T-helper 1 cell (primary cell): ENCODE measurements at places on chromosomes 5 and 9.
A peak's percentile ranks its signal among the peaks of the same experiment; 100 is the strongest.

DNA sequence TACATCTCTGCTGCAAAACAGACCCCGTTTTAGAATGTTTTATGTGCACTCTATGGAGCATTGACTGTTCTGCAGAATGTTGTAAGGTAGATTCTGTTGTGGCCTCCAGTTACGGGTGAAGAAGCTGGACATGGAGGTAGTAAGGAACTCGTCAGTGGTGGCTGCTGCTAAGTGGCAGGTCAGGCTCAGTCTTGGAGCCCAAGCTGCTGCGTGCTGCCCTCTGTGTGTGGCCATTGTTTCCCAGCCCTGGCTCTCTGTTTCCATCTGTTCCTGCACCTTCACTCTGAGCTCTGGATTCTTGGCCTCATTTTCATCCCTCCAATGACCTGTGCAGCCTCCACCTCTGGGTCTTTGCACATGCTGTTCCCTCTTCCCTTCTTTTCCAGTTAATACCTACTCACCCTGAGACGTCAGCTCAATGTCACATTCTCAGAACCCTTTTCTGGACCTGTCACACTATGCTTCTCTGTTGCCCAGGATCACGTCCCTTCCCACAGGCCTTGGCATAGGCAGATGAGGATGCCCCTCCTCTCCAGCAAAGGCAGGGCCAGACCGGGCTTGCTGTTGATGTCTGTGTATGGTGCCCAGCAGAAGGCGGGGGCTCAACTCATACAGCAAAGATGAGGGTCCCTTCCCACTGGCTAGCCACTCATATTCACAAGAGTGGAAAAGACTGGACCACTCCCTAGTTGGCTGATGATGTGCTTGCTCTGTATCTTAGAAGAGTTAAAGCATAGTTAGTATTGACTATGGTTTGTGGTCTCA is 97.6 kb downstream of the TENT4A start:
- DNase-seq: no peak

GRCh38 chr9:74496819-74497747 is at the start of gene RORB:
RORB (plus strand) TSS chr9:74497335; CDS start chr9:74497977, 642 bp downstream.
- DNase-seq: peak; percentile 31

GRCh38 chr5:87844449-87844848 is 424.2 kb downstream of the TMEM161B start:
- DNase-seq: no peak

- no peak for DNase-seq
These were observed 30.4 kb upstream of the OTULINL start for GRCh38 chr5:14551211-14551610.

DNA sequence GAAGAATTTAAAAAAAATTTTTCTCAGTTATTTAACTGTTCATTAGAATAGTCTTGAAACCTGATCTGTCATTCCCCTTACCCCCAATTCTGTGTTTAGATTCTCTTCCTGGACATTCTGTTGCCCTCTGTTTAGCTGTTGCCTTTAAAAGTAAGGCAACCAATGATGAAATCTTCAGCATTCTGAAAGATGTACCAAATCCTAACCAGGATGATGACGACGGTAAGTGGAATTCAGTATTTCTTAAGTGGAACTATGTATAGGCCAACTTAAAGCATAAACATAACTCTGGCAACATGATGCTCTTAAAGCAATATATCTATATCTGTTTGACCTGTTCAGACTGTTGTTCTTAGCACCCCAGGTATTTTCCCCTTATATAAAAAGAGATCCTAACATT is 27.2 kb downstream of the NCBP1 start:
- DNase-seq: no peak

DNA sequence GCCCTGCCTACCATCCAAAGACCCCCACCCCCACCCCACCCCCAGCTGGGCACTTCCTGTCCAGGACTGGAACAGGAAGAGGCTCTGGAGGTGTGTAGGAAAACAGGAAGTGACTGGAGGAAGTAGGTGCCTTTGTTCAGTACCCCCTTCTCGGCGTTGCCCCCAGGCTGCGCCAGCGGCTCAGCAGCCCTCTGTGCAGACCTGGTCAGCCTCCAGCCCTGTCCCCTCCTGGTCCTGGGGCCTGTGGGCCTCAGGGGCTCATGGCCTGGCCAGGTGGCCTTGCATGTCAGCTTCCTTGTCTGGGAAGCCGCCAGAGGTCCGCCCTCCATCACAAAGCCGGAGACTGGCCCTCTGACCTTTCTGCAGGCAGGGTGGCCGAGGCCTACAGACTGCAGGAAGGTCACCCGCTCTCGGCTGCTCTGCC is 26.0 kb downstream of the FLT4 start:
- DNase-seq: no peak

DNA sequence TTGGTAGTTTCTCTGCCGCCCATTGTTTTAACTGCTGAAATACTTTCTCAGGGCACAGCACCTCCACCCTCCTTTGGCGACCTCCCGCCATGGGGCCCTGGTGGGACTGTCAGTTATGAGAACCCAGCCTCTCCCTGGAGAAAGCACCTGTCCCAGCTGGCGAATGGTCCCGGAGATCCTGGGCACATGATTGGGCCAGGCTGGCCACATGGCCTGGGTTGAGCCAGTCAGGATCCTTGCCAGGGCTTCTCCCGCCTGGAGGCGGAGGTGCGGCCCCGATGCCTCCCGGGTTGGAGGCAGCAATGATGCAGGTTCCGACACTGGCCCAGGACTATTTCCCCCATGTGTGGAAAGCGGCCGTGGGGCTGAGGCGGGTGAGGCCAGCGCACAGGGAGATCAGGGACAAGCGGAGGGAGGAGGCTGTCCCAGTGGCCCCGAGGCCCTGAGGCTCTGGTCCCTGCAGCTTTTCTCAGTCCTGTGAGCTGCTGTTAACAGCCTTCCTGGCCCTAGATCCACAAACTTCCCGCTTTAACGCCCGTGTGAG is 13.6 kb downstream of the UNC5A start:
- DNase-seq: no peak

DNA sequence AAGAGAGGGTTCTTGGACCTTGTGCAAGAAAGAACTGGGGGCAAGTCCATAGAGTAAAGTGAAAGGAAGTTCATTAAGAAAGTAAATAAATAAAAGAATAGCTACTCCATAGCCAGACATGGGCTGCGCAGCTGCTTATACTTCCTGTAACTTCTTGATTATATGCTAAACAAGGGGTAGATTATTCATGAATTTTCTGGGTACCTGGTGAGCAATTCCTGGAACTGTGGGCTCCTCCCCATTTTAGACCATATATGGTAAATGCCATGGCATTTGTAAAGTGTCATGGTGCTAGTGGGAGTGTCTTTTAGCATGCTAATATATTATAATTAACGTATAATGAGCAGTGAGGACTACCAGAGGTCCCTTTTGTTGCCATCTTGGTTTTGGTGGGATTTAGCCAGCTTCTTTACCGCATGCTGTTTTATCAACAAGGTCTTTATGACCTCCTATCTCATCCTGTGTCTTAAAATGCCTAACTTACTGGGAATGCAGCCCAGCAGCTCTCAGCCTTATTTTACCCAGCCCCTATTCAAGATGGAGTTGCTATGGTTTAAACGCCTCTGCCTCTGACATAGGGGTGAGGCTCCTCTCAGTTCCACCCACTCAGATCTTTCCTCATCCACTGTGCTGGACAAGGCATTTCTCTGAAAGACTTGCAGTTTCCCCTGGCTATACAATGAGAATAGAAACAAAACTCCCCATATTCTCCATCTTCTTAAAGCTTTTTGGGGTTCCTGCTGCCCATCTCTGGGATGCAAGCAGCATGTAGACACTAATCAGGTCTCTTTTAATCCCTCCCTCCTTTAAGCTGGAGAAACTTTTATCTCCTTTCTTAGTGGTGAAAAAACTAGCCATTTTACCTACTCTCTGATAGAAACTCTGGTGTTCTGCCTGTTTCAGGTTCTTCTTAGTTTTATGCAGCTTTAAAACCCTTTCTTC is 91.2 kb downstream of the ARRDC3 start:
- DNase-seq: no peak

- no peak for DNase-seq
These were observed 191.1 kb upstream of the DMRT1 start for GRCh38 chr9:650362-650761.

DNA sequence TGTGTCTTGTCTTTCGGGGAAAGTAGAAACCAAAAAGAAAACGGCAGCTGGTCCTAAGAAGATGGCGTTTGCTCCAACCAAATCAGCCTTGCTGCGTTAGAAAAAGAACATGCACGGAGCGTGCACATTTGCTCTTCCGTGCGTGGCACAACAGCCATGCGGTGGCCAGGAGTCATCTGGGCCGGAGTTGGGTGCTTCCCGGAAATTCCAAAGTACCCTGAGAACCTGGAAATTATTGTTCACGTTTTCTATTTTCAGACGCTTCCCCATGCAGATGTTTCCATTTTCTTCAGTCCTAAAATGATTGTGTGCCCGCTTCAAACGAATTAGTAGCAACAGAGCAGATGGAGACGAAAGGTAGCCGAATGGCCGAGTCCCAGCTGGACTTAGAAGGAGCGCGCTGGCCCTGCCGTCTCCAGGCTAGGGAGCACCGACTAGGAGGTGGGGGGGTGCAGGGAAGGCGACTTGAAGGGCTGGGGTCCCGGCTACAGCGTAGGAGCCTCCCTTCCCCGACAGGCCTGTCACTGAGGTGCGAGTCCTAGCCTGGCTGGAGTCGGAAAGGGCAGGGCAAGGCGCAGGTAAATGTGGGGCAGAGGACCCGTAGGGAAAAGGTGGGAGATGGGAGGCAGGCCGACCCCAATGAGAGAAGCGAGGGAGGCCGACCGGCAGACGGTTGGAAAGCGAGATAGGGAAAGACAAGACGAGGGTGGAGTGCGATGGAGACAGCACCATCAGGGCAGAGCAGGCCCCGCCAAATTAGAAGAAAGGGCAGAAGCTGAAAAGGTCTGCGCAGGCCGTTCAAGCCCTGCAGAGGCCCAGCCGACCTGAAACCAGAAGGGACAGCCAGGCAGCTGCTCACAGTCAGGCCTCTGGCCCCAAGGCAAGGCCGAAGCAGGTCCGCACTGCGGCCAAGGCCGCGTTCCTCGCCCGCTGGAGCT is 1.4 kb downstream of the BARX1 start:
- no peak for DNase-seq

GRCh38 chr9:113901221-113901688 is 25.1 kb downstream of the ZNF618 start:
- DNase-seq: no peak

DNA sequence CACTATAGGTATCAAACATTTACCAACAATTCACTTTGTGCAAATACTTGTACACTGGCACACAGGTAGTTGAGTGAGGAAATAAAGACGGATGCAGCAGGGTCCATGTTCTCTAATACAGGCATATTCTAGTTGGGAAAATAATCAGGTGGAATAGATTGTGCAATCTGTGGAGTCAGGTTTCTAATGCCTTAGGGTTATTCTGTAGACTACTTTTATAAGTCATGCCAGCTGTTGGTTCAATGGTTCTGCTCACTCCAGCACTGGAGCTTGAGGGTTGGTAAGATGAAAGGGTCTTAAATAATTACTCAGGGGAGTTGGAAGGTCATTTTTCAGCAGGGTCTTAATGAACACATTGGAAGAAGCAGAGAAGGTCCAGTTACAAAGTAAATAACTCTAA is 690.3 kb upstream of the DMAC1 start:
- no peak for DNase-seq

DNA sequence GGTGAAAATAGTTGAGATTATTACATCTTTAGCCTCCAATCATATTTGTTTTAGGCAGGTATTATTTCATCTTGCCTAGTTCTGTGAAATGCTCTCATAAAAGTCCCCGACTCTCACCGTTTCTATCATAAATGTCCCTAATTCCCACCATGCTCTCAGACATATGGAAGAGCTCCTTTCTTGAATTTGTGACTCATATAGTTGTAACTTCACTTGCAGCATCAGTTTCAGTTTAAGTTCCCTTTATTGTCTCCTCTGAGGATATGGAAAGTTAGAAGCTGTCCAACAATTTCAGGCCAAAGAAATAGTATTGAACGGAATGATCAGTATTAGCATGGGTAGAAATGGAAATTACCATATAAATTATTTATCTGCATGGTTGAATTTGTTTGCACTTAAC is 187.5 kb upstream of the NR4A3 start:
- DNase-seq: no peak

DNA sequence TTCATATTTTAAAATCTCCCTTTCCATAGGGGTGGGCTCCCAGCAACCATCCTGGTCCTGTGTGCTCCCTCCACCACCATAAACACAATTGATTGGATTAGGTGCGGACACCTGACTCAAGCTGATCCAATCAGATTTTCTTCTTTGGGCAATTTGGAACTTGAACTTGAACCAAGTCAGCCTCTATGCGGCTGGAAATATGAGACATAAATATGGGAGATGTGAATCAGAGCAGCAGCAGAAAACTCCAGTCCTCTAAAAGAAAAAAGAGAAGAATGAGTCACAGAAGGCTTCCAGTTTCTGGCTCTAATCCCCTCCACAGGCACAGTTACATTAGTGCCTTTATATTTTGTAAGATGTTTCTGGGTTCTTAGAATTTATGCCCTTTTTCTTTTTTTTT is 306.6 kb downstream of the MLLT3 start:
- DNase-seq: peak; percentile 37

DNA sequence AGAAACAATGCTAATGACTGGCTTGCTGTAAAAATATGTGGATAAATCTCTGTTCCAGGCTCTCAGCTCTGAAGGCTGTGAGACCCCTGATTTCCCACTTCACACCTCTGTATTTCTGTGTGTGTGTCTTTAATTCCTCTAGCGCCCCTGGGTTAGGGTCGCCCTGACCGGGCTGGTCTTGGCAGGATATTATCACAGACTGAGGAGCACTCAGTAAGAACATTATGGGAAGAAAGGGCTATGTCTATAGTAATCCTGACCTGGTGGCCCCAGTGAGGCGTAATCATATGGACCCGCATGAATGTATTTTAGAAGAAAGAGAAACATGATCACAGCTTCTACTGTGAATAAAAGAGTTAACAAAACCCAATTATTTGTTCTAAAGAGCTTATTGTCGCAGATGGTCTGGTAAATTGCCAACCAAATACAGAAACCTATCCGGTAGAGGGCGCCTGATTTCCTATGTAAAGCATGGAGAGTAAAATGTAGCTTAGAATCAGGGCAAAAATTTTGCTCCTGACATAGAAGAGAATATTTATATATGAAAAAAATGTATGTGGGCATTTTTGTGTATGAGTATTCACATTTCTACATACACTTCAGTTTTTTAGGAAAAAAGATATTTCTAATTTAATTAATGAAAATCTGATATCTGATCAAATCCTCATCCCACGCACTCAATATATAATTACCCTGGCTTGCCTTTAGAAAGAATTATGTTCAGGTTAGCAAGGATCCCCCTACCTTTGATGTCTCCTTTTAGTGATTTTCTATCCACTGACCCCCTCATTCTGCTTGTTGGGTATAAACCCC is 5.8 kb upstream of the IFNA1 start:
- no peak for DNase-seq
